H1 (cell line): ENCODE measurements at places on chromosomes 1 and 21. TPM values are rescaled to one million over a fixed set of nuclear protein-coding genes. Genes with fewer than 3 reads are reported as not detected.

TSPEAR gene
- total RNA-seq = 0.58 and 1.1 TPM in 2 replicates

DNAJC28 gene
- 4.2 and 4.3 TPM in 2 replicates for total RNA-seq

VANGL1 gene
- total RNA-seq = 13.4 and 14.6 TPM in 2 replicates

GRCh38 chr21:24367936-24368335 lies 1239.3 kb downstream of the MRPL39 start:
- no peak for DNase-seq

GRCh38 chr1:12594966-12595756 lies 22.8 kb downstream of the DHRS3 start:
- peak; percentile 82 for DNase-seq
